HFFc6 (cell line): ENCODE measurements at places on chromosomes 16 and 17. TPM values are rescaled to one million over a fixed set of nuclear protein-coding genes. Genes with fewer than 3 reads are reported as not detected.

- no peak for DNase-seq
Measured at GRCh38 chr17:28334171-28334570, 1.1 kb downstream of the IFT20 start.

TEX14 gene
- total RNA-seq = not detected in 3 replicates

KCNJ16 gene
- not detected in 3 replicates for total RNA-seq

RAMP2 gene
- total RNA-seq = 0.26 to 1.0 TPM (median 1.0 TPM) in 3 replicates

GRCh38 chr17:31310886-31311285, 3.0 kb downstream of the EVI2B start:
- no peak for DNase-seq

NRN1L gene
- total RNA-seq = 0.51 and 0.81 TPM in 2 replicates

GRCh38 chr17:59028328-59028727, 78.4 kb downstream of the TRIM37 start:
- no peak for DNase-seq

GRCh38 chr16:54059319-54059718, 227.3 kb downstream of the IRX3 start:
- no peak for DNase-seq

GRCh38 chr17:296379-296778, 56.2 kb downstream of the RPH3AL start:
- no peak for DNase-seq

GRCh38 chr16:83390759-83391158, 417.0 kb upstream of the HSBP1 start:
- no peak for DNase-seq

RRN3 gene
- 29.0 to 36.3 TPM (median 31.5 TPM) in 3 replicates for total RNA-seq

DNA sequence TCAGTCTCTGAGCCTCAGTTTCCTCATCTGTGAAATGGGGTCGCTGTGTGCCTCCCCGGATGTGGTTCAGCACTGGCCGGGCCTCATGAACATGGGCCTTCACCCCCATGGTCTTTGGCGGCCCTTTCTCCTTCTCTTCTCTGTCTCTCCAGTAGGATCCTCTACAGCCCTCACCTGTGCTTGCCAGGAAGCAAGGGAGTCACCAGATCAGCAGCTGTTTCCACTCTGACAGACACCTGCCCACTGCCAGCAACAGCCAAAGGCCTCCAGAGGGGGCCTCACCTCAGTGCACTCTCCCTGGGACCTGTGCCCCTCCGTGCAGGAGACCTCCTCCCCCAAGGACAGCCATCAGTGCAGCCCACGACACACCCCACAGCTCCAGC, 89.4 kb downstream of the C16orf78 start:
- DNase-seq = no peak

DNA sequence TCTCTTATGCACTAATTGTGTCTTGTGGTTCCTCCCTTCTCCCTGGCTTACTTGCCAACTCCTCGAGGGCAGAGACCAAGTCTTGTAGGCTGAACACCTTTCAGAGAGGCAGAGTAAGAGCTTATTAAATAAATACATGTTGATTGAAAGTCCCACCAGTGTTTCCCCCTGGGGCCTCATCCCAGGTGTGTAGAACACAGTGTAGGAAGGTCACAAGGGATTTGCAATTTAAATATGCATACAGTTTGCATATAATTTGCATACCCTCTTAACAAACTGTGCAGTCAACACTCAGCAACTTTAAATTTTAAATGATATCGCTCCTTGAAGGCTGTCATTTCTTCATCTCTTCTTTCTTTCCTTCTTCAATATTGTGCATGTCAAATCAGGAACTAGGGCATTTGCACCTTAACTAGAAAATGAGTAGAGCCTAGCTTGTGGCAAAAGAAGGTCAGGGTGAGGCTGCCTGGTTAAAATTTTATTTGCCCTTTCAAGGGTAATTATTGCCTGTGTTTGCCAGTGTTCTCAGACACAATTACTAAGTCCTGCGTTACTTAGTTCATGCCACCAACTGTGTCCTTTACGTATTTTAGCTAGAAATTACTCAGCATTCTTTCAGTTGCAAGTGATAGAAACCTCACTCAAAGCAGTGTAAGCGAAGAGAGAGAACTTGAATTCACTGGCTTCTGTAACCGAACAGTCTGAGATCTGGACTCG, 465.7 kb downstream of the HAPSTR1 start:
- DNase-seq = no peak

- peak; percentile 15 for DNase-seq
Measured at GRCh38 chr16:86044241-86044671, 145.3 kb downstream of the IRF8 start.

- no peak for DNase-seq
Measured at GRCh38 chr16:87297918-87298631, 19.1 kb downstream of the C16orf95 start.
